ENCODE measurements at places on chromosomes 6 and 20. TPM values are rescaled to one million over a fixed set of nuclear protein-coding genes. Genes with fewer than 3 reads are reported as not detected.

MUC22 gene
- total RNA-seq, result not detected

DNA sequence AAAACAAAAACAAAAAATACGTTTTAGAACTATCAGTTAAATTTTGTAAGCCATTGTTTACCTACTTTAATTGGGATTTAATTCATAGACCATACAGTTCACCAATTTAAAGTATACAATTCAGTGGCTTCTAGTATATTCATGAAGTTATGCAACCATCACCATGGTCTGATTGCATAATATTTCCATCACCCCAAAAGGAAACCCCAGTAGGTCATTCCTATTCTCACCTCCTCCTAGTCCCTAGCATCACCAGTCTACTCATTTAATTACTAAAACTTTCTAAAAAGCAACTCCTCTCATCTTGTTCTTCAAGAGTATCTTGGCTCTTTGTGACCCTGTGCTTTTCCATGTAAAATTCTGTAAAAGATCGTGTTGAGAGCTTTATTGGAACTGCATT, 60.2 kb downstream of the ASXL1 start:
- DNase-seq, result no peak
- H3K4me3 ChIP-seq, result no peak overlapping the region
- peaks cover 41% of the 10 kb centered on the region for H3K4me1 ChIP-seq
- H3K27ac ChIP-seq, result no peak overlapping the region

GRCh38 chr6:84763003-84763885, 1.2 kb downstream of the TBX18 start:
- peak overlapping the region; percentile 25 for H3K4me3 ChIP-seq
- no peak for DNase-seq
- peaks cover 13% of the 10 kb centered on the region for H3K36me3 ChIP-seq

GRCh38 chr6:22399693-22400092, 102.9 kb upstream of the PRL start:
- no peak overlapping the region for H3K4me3 ChIP-seq
- no peak overlapping the region for H3K27ac ChIP-seq
- DNase-seq, result no peak

DNA sequence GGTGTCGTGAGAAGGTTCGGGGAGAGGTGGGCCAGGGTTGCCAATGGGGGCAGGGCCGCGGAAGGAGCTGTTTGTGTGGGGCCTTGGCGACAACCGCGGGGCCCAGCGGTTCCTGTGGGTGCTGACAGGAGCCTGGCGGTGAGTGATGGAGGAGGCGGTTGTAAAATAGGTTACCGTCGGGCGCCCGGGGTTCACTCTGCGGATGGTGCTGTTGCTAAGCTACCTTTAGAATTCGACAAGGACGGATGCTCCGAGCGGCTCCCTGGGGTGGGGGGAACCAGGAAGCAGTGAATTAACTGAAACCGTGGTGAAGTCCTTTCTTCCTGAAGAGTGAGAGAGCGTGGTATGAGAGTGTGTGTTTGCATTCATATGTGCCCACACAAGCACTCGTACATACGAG, 61.7 kb downstream of the CDH22 start:
- no peaks in the 10 kb centered on the region for H3K36me3 ChIP-seq
- peaks cover 83% of the 10 kb centered on the region for H3K27me3 ChIP-seq
- no peak overlapping the region for H3K27ac ChIP-seq
- no peak for DNase-seq

DNA sequence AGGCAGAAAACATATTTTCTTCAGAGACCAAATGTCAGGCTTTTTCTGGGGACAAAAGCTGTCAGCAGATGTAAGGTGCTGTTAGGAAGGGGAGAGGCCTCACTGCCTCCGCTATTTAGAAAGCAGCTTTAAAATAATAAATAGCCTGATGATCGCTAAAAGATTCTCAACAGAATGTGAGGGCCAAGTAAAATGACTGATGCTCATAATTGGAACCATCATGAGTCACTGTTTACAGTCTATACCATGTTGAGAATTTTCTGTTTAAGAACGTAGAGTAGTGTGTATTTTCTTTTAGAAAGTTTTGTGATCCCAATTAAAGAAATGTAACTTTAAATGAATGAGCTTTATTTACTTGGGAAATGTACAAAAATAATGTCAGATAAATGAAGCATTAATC, 220.0 kb downstream of the CLIC5 start:
- no peak overlapping the region for H3K27ac ChIP-seq
- DNase-seq, result no peak
- H3K27me3 ChIP-seq, result no peaks in the 10 kb centered on the region
- no peaks in the 10 kb centered on the region for H3K4me1 ChIP-seq
- no peaks in the 10 kb centered on the region for H3K36me3 ChIP-seq

- H3K4me1 ChIP-seq, result no peaks in the 10 kb centered on the region
- H3K36me3 ChIP-seq, result no peaks in the 10 kb centered on the region
- H3K4me3 ChIP-seq, result no peak overlapping the region
- H3K27ac ChIP-seq, result no peak overlapping the region
Measured at GRCh38 chr6:105667056-105667455, 264.2 kb upstream of the PREP start.

GRCh38 chr20:11521476-11522365, 396.0 kb upstream of the BTBD3 start:
- no peaks in the 10 kb centered on the region for H3K4me1 ChIP-seq
- DNase-seq, result no peak
- no peak overlapping the region for H3K4me3 ChIP-seq

- DNase-seq, result no peak
- H3K27me3 ChIP-seq, result no peaks in the 10 kb centered on the region
- no peak overlapping the region for H3K4me3 ChIP-seq
- H3K4me1 ChIP-seq, result peaks cover 18% of the 10 kb centered on the region
- H3K27ac ChIP-seq, result no peak overlapping the region
- no peaks in the 10 kb centered on the region for H3K36me3 ChIP-seq
Measured at GRCh38 chr20:52035498-52035897, 156.1 kb downstream of the ZFP64 start.

DNA sequence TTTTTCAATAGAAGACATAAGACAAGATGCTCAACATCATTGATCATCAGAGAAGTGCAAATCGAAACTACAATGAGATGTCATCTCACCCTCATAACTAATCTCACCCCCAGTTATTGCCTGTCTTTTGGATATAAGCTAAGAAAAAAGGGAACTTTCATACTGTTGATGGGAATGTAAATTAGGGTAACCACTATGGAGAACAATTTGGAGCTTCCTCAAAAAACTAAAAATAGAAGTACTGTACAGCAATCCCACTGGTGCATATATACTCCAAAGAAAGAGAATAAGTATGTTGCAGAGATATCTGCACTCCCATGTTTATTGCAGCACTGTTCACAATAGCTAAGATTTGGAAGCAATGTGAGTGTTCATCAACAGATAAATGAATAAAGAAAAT, 26.4 kb upstream of the PHF3 start:
- H3K36me3 ChIP-seq, result no peaks in the 10 kb centered on the region
- no peak for DNase-seq
- no peak overlapping the region for H3K4me3 ChIP-seq
- H3K27me3 ChIP-seq, result no peaks in the 10 kb centered on the region
- no peaks in the 10 kb centered on the region for H3K4me1 ChIP-seq

DNA sequence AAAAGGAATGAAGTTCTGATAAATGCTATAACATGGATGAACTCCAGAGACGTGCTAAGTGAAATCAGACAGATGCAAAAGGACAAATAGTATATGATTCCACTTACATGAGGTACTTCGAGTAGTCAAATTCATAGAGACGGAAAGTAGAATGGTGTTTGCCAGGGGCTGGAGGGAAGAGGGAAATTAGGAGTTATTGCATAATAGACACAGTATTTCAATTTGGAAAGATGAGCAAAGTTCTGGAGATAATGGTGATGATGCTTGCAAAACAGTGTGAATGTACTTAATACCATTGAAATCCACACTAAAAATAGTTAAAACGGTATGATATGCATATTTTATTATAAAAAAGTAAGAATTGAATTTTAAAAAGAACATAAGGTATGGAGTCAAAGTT, 84.9 kb upstream of the STXBP5 start:
- H3K4me3 ChIP-seq, result no peak overlapping the region
- no peak overlapping the region for H3K27ac ChIP-seq
- peaks cover 11% of the 10 kb centered on the region for H3K27me3 ChIP-seq
- no peak for DNase-seq
- no peaks in the 10 kb centered on the region for H3K4me1 ChIP-seq
- H3K36me3 ChIP-seq, result no peaks in the 10 kb centered on the region

DNA sequence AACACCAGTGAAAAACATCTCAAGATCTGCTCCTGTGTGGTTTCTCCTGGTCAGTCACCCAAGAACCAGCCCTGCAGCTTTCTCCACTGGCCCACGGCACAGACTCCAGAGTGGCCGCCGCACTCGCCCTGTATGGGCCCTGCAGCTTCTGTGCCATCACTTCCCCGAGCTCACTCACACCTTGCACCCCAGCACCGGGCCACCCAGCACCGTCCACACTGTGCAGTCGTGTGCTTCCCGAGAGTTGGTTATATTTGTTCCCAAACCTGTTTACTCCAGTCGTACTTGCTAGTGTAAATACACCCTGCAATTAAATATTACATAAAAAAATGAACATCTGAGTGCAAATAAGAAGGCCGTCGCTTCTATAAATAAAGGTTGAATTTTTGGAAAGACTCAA, 341.7 kb downstream of the CDH26 start:
- no peak overlapping the region for H3K27ac ChIP-seq
- H3K27me3 ChIP-seq, result peaks cover 4% of the 10 kb centered on the region
- no peaks in the 10 kb centered on the region for H3K36me3 ChIP-seq
- DNase-seq, result no peak
- H3K4me1 ChIP-seq, result no peaks in the 10 kb centered on the region
- H3K4me3 ChIP-seq, result no peak overlapping the region

DNA sequence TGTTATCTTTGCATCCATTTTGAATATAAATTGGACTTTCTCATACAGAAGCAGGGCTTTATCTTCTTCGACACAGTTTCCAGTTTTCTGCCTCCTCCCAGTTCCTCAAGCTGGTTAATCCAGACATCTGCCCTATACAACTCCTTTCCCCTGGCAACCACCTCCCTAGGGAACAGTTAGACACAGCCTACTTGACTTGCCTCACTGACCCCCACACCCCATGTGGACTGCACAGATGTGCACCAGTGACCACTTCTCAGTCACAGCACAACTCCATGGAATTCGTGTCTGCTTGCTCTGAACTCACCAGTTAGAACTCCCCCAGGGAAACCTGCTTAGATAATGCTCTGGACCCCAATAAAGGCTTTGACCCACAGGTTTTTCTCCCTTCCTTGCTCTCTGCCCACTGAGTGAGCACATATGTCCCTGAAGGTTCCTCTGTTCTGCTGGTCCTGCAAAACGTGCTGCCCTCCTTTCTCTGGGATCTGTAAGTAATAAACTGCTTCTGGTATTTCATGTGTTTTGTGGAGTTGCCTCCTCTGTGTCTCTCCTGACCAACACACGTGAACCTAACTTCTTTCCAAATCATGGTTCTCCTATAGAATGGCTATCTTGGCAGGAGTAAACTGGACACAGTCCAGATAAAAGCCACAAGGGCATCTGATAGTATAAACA, 351.2 kb downstream of the CD83 start:
- H3K27me3 ChIP-seq, result no peaks in the 10 kb centered on the region
- no peak overlapping the region for H3K4me3 ChIP-seq
- no peak overlapping the region for H3K27ac ChIP-seq
- DNase-seq, result no peak
- H3K36me3 ChIP-seq, result peaks cover 20% of the 10 kb centered on the region

DNA sequence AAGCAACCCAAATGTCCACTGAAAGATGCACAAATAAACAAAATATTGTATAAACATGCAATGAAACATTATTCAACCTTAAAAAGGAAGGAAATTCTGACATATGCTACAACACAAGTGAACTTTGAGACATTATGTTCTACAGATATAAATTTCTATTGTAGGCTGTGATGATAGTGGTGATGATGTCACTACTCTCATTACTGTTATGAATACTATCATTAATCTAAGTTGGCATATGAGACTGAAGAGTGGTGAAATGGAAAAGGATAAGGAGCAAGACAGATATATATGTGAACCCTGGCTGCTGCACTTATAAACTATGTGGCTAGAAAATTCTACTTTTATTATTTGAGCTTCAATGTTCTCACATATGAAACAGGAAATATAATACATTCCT, 360.2 kb downstream of the TFAP2A start:
- no peaks in the 10 kb centered on the region for H3K27me3 ChIP-seq
- DNase-seq, result no peak
- H3K36me3 ChIP-seq, result peaks cover 3% of the 10 kb centered on the region
- H3K4me1 ChIP-seq, result no peaks in the 10 kb centered on the region

DNA sequence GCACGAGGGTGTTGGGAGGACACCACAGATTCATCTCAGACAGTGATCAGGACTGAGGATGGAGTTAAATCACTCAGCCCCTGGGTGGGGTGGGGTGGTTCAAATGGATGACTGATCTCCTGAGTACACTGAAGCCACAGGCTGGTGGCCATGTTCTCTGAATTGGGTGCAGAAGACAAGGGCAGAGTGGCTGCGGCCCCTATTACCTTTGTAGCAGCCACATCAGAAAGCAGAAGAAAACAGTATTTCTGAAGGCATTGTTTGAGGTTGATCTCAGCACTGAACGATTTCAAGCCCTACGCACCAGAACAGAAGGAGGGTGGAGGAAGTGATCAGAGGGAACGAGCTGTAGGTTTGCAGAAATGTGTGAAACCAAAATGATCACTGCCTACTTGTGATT, 71.6 kb downstream of the SH3BGRL2 start:
- H3K4me3 ChIP-seq, result peak overlapping the region; percentile 61
- H3K4me1 ChIP-seq, result peaks cover 14% of the 10 kb centered on the region
- H3K27me3 ChIP-seq, result no peaks in the 10 kb centered on the region
- peaks cover 6% of the 10 kb centered on the region for H3K36me3 ChIP-seq

GRCh38 chr6:154292855-154293519, 63.6 kb downstream of the IPCEF1 start:
- H3K4me3 ChIP-seq, result no peak overlapping the region
- H3K4me1 ChIP-seq, result no peaks in the 10 kb centered on the region
- no peak for DNase-seq
- no peaks in the 10 kb centered on the region for H3K36me3 ChIP-seq
- no peak overlapping the region for H3K27ac ChIP-seq

- H3K4me1 ChIP-seq, result no peaks in the 10 kb centered on the region
- no peaks in the 10 kb centered on the region for H3K36me3 ChIP-seq
- H3K27me3 ChIP-seq, result no peaks in the 10 kb centered on the region
- H3K27ac ChIP-seq, result no peak overlapping the region
Measured at GRCh38 chr6:108364470-108364869, 69.6 kb downstream of the AFG1L start.
